Ecto neural progenitor cell (in vitro differentiated cells): ENCODE measurements at places on chromosomes 11 and 22.

DNA sequence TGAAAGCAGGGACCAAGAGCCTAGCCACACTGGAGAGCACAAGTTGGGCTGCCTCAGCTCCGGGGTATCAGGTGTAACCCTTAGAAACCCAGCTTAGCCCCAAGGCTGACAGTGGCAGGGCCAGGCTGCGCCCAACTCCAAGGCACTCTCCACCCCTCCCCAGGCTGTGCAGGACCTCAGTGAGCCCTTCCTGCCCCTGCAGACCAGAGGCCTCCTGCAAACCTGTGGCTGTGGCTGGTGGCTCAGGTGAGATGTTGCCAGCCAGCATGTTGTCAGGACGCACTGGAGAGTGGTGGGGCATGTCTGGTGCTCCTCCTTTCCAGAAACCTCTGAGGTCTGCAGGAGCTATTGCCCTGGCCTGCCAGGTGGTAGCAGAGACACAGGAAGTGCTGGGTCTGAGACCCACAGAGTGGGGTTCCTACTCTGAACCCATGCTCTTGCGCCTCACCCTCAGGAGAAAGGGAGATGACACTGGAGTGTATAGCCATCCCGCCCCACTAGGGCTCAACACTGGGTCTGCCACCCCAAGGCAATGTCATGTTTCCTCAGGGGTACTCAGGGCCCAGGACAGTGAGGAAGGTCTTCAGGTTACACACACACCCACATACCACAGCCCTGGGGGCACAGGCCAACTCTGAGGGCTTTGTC lies 2.4 kb upstream of the SCARF2 start:
- DNase-seq = peak; percentile 34

- no peak for DNase-seq
Observed at GRCh38 chr11:126457817-126458216, 102.3 kb downstream of the ST3GAL4 start.

DNA sequence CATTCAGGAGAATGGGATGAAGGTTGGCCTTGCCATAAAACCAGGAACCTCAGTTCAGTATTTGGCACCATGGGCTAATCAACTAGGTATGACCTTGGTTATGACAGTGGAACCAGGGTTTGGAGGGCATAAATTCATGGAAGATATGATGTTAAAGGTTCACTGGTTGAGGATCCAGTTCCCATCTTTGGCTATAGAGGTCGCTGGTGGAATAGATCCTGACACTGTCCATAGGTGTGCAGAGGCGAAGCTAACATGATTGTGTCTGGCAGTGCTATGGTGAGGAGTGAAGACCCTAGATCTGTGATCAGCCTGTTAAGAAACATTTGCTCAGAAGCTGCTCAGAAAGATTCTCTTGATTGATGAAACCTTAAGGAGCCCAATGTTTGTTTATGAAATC lies 5.7 kb downstream of the NF2 start:
- DNase-seq = no peak

DNA sequence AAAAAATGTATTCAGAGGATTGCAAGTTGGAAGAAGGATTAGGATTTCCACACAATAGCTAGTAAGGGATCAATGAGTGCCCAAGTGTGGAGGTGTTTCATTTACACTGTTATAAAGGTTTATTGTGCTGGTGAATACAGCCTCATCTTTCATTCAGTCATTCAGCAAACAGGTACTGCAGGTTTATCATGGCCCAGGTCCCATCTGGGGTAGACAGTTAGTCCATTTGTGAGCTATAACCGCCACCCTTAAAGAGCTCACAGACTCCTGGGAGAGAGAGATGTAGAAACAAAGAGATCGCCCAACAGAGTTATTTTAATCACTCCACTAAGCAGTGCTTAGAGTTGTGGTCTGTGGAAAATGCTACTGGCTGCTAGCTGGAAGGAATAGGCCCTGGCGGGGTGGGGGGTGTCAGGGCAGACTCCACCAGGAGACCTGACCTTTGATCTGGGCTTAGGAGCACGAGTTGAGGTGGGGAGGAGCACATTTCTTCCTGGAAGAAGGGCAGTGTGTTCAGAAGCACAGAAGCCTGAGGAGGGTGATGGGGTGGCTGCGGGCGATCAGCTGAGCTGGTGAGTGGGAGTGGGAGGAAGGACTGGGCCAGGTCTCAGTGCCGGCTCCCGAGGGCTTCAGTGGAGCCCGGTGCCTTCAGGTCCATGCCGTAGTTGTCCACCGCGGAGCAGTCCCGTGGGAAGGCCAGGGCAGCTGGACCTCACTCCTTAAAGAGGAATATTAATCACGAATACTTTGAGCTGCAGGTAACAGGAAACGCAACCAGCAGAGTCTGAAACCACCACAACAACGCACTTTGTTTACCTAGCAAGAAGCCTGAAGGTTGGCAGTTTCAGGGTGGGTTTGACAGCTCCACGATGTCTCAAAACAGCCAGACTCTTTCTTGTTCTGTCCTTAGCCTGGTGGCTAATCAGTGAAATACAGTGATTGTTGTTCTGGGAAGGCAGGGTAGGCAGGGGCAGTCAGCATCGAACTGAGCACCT lies 11.2 kb downstream of the TOM1 start:
- DNase-seq = no peak

GRCh38 chr11:132590986-132591385 lies 941.3 kb downstream of the OPCML start:
- no peak for DNase-seq

DNA sequence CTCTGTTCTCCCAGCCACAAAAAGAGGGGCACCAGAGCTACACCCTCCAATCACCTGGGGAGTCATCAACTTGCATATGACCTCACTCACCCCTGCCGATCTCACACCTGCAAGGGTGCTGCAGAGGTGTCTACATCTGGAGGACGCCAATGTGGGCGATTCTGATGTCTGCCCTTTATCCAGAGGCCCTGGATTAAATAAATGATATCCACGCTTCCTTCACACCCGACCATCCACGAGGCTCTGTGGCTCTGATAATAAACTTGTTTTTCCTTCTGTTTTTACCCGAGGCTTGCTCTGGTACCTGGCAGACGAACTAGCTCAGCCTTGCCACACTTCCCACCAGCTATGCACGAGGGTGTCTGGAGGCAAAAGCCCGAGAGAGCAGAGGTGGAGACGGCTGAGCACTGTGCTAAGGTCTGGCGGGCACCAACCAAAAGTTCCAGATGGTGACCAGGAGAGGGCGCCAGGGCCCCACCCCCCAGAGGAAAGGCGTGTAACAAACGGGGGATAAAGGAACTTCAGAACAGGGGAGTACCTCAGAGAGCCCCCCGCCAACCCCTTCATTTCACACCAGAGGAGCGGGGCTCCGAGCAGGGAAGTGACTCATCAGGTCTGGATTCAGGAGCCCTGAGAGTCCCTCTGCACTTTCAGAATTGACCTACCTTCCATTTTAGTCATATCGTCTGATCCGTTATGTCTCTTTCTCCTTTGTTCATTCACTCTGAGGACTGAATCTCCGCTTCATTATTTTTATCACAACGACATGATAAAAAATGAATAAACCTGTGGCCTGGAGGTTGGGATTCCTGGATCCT lies 13.5 kb downstream of the SCN3B start:
- peak; percentile 75 for DNase-seq

- no peak for DNase-seq
Observed at GRCh38 chr11:118572981-118573550, 857 bp downstream of the ARCN1 start.

GRCh38 chr11:78377625-78378418 lies 39.8 kb downstream of the GAB2 start:
- no peak for DNase-seq

- no peak for DNase-seq
Observed at GRCh38 chr11:12786891-12787290, 112.7 kb downstream of the TEAD1 start.

GRCh38 chr11:112382561-112382960 lies 121.9 kb upstream of the PLET1 start:
- no peak for DNase-seq

GRCh38 chr22:19821523-19822300 lies 33.0 kb downstream of the GNB1L start:
- peak; percentile 43 for DNase-seq

DNA sequence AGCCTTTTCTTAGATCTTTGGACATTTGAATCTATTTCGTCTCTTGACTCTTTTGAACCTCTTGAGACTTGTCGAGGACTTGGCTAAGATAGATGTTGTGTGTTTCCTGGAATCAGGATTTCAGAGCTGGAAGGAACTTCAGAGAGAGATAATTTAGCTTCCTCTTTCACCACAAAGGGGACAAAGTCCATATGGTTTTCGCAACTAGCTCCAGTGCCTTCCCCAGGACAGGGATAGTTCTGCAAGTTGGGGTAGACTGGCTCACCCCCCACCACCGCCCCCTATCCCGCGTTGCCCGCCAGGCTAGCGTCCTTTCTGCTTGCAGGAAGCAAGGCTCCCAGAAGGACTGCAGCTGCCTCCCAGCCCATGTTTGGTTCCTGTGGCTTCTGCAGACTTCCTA lies 75.7 kb upstream of the MYO18B start:
- no peak for DNase-seq

DNA sequence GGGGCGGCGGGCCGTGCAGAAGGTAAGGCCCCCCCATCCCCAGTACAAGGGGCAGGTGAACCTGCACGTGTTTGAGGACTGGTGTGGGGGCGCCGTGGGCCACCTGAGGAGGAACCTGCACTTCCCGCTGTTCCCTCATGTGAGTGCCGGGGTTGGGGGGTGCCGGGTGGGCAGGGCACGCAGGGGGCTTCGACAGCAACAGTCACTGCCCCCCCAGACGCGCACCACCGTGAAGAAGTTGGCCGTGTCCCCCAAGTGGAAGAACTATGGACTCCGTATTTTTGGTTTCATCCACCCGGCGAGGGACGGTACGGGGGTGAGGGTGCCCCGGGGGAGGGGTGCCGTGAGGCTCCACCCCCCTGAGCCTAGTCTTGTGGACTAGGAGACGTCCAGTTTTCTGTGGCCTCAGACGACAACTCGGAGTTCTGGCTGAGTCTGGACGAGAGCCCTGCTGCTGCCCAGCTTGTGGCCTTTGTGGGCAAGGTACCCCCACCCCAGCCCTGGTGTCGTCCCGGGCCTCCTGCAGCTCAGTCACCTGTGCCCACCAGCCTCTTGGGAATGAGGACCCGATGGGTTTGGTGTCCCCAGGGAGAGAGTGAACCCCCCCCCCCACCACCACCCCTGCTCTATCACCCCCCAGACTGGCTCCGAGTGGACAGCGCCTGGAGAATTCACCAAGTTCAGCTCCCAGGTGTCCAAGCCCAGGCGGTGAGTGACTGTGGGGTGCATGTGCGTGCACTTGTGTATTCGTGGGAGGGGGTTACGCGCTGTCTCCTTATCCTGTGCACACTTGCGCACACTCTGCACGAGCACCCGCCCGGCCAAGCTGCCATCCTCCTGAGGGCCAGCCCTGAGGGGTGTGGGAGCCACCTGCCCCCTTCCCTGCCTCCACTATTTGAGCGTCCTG lies 3.8 kb downstream of the B4GALNT4 start:
- no peak for DNase-seq

GRCh38 chr11:95985174-95985808 lies 61.4 kb upstream of the MTMR2 start:
- DNase-seq = no peak

DNA sequence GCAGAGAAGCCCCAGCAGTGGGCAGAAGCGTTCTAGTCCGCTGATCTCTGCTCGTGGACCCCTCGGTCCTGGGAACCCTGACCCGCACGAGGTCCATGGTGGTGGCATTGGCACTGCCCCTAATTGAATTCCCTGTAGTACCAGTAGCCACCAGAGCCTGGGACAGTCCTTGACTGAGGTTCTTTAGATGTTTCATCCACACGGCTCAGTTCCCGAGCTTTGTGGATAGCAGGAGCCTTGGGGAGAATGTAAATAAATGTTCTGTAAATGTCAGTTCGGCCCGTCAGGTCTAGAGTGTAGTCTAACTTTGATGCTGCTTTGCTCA lies 39.4 kb upstream of the SEPTIN5 start:
- DNase-seq = no peak

GRCh38 chr11:124863137-124863825 lies 2.0 kb upstream of the ROBO3 start:
- DNase-seq = peak; percentile 89

DNA sequence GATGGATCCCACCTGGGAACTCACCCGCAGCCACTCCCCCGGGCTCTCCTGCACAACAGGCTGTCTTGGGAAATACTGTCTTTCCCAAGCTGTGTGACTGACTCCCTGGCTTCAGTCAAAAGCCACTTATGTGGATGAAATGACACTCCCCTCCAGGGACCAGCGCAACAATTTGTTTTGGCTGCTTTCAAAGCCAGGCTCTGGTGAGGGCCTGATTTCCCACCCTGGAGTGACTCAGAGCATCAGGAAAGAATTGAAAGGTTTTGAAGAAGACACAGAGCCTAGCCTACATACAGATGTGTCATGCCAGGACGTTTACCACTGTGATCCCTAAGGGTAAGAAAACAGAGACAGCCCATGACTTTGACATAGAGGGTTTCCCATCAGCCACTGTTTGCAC lies 550.5 kb downstream of the MIAT start:
- DNase-seq = no peak

DNA sequence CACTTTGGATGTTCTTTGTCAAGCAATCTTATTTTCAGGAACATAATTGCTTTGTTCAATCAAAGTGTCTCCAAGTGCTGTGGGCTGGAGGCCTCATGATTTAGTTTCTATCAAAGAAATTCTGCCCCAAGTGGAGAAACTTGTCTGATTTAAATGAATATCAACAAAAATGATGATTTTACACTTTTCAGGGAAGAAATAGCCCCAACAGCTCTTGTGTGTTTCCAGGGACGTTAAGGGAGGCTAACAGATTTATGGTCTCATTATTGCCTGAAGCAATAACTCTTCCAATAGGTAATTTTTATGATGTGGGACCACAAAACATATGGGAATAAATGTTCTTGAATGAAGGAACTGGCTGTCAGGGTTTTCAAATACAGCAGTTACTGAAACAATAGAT lies 699.1 kb downstream of the FAM181B start:
- no peak for DNase-seq

DNA sequence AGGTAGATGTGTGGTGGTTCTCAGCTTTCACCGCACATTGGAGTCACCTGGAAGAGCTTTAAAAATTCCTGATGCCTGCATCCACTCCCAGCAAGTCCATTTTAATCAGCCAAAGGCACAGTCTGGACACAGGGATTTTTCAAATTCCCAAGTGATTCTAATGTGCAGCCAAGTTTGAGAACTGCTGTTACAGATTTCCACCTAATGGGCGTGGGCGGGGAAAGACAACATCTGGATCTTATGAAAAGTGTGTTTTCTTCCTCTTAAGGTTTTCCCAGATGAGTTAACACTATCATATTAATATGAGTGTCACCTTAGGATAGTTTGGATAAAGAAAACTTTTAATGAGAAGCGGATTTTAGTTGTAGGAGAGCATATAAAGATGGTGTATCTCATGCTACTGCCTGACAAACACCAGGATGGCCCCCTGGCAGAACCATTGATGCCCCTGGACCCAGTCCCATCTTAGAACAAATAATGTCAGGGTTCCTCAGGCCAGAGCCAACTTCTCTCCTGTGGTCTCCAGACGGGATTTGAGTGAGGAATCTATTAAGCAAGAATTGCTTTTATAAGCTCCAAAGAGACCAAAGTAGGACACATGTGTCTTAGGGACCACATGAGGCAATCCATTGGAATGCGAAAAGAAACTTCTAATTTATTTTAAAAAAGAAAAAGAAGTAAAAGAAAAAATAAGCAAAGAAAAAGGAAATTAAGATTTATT lies 31.9 kb downstream of the POU2AF1 start:
- DNase-seq = no peak

GRCh38 chr22:23820748-23821211 lies 18.0 kb downstream of the DERL3 start:
- no peak for DNase-seq
